ENCODE measurements at places on chromosomes 3 and 15.

GRCh38 chr15:76190070-76190564, 121.2 kb downstream of the ETFA start:
- DNase-seq: no peak

- no peak for DNase-seq
Measured at GRCh38 chr15:100891307-100892012, 11.8 kb downstream of the ALDH1A3 start.

DNA sequence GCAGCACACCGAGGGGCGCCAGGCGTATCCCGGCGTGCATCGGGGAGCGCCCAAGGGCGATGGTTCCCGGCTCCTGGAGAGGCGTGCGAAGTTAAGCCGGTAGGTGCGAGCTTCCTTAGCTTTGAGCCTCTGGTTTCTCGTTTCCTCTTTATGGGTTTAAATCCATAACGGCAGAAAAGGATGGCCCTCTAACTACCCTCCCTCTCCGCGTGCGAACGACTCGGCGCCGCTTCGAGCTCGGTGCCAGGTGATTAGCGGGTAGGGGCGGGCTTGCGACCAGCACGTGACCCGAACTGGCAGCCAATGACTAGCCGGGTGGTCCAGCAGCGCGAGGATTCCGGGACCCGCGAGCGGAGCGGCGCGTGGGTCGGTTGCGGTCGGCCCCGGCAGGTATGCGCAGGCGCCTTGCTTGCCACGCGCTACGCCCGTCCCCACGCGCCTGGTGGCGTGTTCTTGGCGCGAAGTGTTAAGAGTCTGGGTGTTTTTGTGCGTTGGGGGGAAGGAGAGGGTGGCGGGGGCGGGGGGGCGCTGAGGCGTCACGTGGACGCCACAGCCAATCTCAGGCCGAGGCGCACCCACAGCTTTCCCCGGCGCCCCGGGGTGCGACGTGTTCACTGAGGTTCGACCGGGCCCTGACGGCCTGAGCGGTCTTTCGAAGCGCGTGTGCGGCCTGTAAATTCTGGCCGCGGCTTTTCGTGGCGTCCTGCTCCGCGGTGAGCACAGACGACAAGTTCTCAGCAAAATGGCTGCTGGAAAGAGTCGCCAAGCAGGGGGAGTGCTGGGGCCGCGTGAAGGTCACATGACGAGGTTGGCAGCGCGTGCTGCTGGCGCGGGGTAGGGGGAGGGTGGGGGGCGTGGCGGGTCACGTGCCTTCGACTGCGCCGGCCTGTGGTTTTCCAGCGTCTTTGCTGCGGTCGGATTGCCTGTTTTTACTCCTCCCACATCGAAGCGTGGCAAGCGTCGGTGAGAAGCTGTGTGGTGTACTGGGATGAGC, 38.7 kb upstream of the MGA start:
- DNase-seq: peak; percentile 93

DNA sequence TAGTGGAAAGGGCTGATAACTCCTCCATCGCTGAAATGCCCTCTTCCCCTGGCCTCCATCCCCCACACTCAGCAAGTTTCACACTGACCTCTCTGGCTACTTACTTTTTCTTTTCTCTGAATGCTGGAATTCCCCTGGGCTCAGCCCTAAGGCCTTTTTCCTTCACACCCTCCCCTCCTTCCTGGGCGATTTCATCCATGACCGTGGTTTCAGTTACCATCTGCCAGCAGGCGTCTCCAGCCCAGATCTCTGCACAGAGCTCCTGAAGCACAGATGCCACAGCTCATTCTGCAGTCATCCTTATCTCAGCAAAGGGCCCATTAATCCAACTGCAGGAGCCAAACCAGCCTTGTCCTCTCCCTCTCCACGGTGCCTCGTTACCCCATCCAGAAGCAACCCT, 114.0 kb downstream of the RFTN1 start:
- DNase-seq: no peak

GRCh38 chr3:45163481-45163880, 17.3 kb upstream of the CDCP1 start:
- DNase-seq: no peak

DNA sequence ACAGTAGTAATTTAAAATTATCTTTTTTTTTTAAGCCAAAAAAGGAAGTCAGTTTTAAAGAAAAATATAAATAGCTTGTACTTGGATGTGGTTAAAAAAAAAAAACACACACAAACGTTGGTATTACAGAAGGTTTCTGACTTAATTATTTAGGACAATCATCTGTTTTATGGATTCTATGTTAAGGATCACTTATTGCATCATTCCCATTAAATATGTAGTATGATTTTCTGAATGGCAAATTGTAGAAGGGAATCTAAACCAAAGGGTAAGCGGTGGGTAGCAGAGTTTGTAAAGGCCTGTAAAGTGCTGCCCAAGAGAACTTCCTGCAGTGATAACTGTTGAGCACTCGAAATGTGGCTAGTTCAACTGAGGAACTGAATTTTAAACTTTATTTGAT, 8.0 kb downstream of the SENP2 start:
- no peak for DNase-seq

DNA sequence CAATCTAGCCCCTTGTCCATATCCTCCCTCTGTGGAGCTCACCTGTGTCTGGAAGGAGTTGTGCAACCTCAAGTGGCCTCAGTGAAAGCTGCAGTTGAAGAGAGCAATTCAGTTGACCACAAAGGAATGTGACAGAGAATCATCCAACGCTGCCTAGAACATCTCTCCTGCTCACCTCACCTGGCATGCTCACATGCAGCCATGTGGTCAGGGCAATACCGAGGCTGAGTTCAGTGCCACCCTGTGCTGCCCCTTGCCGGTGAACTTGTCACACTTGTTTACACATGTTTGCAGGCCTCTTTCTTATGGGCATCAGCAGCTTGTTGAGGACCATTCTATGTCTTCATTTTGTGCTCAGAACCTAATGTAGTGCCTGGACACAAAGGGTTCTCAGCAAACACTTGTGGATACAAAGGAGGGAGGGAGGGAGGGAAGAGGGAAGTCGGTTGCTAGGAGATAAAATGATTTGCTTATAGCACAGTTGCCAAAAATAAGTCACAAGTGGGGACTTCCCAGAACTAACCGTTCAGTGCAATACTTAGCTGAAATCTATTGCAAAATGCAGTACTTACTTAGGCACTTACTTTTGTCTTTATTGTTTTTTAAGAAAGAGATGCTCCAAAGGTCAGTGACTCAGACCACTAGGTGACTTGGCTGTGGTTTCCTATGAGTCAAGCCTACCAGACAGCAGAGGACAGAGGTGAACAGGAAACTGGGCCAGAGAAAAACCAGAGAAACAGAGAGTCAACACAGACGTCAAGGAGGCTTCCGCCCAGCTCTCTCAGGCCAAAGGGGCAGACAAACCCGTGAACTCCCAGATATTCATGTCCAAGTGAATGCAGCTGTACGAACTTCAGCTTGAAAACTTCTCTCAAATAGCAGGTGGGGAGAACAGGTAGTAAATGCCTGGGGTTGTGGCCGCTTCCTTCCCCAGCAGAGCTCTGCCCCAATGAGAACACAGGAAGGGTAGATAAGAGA, 227.8 kb upstream of the CTNNB1 start:
- DNase-seq: peak; percentile 71

DNA sequence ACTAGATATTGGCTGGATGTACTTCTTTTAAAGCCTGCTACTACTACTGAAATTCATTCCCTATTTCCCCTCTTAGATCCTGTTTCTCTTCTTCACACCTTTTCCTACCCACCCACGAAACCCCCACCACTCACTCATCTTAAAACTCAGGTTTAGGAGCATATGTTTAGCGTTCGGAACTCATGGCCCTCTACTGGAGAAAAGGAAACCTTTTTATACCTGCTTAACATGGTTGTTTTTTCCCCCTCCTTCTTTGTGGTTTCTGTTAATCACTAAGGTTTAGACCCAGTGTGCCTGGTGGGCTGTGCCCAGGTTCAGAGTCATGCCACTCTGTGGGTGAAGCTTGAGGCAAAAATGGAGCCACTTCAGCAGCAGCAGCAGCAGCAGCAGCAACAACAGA, 2.6 kb downstream of the ARID3B start:
- DNase-seq: no peak

DNA sequence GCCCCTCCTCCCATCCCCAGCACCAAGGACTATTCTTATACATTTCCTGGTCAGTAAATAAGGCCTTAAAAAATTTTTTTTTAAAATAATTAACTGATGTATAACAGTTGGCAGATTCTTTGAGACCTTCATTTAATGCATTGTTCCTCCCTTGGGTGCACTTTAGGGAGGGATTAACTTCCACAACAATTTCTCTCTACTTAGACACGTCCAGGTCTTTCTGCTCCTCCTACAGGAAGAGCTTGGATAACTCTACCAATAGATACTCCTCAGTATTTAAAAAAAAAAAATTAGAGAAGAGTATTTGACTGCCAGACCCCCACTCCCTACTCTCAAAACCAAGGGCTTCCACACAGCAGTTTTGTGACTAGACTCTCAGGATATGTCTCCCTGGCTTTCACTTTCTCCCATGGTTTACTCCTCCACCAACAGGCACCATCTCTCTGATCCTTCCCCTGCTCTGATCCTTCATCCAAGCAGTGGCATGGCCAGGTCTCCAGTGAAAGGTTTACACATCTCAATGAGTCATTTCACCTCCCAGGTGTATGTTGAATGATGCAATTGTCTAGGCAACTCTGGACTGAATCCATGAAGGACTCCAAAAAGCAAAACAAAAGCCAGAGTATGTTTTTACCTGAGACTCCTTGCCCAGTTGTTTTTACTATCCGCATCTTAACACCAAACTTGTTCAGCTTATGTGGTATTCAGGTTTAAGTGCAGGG, 7.4 kb downstream of the ZIC4 start:
- DNase-seq: no peak

- DNase-seq: no peak
Measured at GRCh38 chr15:83556754-83557153, 97.2 kb upstream of the ADAMTSL3 start.

DNA sequence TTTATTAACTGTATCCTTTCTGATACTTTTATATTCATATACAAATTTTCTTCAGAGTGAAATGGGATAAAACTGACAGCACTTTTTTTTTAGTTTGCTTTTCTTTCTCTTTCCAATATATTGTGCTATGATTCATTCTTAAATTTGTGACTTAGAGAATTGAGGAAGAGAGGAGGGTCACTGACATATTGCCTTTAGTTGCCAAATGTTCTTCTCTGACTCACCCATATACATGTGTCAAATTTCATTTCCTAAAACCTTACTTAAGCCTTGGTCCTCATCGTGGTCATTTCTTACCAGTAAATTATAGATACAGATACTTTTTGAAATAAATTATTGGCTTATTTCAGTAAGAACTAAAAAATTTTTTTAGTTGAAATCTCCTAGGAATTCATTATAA, 53.9 kb downstream of the CLASP2 start:
- DNase-seq: no peak

DNA sequence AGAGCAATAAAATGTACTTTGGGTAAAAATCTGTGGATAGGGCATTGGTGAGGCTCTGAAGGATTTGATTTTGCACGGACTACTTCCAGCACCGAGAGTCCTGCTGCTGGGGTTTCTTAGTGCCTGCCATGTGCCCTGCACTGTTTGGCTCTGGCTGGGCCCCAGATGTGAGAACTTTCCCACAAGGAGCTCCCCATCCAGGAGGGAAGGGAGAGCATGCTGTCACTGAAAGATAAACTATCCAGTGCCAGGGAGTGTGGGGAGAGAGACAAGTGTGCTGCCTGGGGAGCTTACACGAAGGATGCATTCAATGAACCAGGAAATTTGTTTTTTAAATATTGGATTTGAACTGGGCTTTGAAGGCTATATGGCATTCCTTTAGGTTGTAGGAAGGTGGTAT, 30.2 kb downstream of the LPP start:
- DNase-seq: no peak

DNA sequence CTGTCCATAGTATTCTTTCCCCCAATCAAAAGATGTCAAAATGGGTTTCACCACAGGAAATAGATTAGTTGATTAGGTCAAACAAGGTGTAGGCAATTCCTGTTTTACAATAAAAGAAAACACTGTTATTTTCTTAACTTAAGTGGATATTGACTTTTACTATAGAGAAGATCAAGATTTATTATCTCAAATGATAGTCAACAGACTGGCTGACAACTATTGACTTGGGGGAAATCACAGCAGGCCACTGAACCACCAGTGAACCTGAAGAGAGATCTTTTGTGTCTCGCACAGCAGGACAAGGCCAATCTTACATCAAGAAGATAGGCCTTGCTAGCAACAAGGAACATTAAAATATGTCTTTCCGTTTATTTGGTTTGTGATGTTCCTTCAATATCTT, 1187.6 kb downstream of the SI start:
- no peak for DNase-seq

DNA sequence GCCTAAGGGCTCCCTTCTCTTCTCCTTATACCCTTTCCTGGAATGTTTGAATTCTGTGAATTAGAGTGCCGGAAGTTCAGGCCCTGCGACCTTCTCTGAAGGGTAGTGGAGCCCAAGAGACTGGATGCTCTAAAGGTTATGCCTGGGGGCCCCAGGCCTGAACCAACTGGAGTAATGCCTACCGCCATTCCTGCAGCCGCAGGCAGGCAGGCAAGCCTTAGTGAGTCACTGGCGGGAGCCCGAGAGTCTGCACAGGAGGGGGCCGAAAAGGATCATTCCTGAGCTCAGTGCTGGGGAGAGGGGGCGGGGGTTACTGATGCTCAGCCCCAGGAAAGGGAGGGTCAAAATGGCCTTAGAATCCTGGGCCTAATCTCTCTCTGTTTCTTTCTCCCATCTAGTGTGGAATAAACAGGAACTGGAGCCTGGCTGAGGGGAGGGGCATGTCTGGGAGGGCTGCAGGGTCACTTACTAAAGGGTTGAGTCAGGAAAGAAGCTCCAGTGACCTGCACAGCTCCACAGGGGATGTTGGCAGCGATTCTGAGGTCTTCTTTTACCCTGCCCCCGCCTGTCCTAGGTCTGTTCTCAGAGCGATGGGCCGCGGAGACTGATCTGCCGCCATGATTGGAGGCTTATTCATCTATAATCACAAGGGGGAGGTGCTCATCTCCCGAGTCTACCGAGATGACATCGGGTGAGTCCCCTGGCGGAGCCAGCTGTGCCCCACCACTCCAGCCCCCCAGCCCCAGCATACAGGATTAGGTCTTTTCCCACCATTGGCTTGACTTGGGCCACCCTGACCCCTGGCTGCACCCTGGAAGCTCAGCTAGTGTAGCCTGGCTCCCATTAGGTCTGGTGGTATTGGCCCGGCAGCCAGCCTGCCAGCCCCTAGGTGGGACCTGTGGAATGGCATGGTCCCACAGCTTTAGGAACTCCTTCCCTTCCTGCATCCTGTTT, 2.0 kb downstream of the AP2M1 start:
- DNase-seq: peak; percentile 59

- DNase-seq: no peak
Measured at GRCh38 chr3:157632075-157632474, 128.9 kb upstream of the VEPH1 start.
